Activated T-cell treated with anti-CD3 and anti-CD28 coated beads for 48 hours (primary cell): ENCODE measurements at places on chromosomes 4 and X.

- DNase-seq = no peak
Observed at GRCh38 chrX:29496636-29497180, 718.7 kb upstream of the MAGEB2 start.

DNA sequence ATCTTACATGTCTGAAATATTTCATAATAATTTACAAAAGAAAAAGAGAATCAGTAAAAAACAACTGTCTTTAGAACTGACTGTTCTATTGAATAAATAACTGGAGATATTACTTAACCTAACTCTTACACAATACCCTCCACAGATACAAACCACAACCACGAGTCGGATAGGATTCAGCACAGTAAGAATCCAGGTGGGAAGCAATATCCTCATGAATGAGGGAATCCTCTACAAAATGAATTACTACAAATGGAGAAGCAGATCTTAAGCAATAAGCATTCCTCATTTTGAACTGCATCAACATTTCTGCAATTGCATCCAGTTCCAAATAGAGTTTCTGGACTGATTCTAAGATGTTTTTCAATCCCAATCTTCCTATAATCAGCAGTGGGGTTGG lies 227.1 kb downstream of the SH2D1A start:
- no peak for DNase-seq

GRCh38 chr4:97104006-97104405 lies 1039.3 kb downstream of the STPG2 start:
- no peak for DNase-seq

- no peak for DNase-seq
Observed at GRCh38 chrX:102983205-102983604, 46.1 kb downstream of the RAB40AL start.

DNA sequence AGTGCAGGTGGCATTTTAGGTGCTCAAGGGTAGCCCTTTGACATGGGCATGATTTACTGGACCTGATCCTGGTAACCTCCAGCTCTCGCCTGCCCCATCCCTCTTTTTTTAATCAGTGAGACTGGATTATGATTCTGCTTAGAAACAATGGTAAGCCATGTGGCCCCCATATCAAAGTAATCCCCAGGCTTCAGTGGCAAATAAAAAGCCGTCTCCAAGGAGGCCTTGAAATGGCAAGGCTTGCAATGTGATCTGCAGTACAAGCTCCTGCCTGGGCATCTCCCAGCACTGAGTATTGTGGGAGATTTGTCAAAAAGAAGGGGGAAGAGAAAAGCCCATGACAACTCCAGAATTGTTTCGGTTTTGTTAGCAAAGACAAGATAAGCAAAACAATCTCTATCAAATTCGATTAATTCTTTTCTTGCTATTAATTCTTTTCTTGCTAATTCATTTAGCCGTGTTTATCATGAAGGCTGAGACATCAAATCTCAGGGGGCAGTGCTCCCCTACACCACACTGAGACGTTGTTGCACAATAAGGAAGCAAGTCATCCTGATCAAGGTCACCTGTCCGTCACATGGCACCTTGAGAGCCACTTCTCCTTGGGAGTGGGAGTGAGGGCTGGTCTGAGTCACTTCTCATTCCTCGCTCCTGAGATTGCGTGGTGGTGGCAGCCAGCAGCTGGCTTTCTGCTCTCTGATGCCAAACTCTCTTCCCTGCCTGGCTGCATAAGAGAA lies 312.7 kb upstream of the GATB start:
- no peak for DNase-seq

- DNase-seq = no peak
Observed at GRCh38 chr4:141658309-141658708, 21.9 kb downstream of the IL15 start.

DNA sequence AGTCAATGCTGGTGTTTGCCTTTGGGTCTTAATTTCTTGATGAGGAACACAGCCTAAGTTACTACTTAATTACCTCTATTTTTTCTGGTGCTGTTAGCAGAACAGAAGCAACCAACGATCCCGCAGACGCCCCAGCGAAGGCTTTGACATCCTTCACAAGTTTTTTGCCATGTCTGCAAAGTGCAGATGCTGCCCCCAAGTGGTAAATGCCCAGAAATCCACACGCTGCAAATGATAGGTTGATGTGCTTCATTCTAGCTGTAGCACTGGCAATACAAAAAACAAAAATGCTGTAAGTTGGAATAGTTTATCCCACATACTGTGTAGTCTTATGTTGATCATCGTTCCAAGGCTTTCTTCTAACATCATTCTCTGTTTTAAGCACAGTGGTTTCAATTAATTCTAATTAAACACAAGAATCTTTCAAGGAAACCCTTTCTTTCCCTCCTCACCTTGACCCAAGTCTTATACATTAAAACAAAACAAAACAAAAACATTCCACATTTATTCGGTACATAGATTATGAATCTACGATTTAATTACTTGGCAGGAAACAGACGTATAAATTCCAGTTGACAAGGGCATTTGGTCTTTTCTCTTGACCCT lies 1.2 kb downstream of the PNPLA4 start:
- peak; percentile 31 for DNase-seq

DNA sequence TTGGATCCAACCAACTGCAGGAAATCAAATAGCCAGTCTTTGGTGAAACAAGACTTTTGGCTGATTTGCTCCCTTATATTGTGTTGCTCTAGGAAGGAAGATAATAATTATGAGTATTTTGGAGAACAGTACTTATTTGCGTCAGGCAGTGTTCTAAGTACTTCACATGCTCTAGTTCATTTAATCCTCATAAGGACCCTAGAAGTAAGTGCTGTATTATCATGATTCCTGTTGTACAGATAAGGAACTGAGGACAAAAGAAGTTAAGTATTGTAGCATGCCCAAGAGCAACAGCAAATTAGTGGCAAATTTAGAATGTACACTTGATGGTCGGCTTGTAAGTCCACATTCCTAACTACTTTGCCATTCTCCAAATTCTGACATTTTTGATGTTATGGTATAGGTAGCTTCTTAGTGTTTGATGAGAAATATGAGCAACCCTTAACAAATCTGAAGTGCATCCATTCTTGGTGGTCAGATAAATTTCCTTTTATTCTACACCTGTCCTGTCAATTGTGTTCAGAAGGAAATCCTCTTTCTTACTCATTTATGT lies 72.0 kb downstream of the SPRY1 start:
- DNase-seq = no peak

DNA sequence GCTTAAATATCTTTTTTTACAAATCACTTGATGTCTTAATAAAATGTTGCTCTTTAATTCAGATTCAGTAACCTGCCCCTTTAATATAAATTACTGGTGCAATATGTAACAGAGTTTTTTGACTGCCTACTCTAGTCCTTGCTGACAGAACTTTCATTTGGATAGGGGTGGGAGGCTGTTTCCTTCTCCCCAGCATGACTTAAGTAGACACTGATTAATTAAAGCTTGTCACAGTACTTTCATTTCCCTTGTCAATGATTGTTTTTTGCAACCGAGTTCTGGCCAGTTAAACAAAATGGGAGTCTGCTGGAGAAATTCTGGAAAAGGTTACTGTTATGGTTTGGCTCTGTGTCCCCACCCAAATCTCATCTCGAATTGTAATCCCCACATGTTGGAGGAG lies 37.3 kb upstream of the BBS12 start:
- no peak for DNase-seq

GRCh38 chr4:168501407-168501806 lies 4.6 kb downstream of the PALLD start:
- DNase-seq = no peak

DNA sequence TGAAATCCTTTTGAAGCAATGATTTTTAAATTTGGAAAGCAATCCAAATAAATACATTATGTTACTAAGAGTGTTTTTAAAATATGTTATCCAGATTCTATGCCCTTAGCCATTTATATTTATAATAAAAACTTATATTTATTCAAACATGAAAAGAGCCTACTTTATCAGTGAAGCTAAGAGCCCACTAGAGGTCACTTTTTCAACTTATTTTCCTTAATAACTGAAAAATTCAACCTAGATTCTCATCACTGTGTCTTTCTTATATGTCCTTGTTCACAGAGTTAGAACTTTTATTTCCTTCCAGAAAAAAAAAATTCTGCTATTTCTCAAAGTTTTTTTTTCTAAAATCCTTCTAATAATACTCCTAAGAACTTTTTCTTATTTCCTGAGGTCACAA lies 23.9 kb downstream of the PRDM8 start:
- no peak for DNase-seq

DNA sequence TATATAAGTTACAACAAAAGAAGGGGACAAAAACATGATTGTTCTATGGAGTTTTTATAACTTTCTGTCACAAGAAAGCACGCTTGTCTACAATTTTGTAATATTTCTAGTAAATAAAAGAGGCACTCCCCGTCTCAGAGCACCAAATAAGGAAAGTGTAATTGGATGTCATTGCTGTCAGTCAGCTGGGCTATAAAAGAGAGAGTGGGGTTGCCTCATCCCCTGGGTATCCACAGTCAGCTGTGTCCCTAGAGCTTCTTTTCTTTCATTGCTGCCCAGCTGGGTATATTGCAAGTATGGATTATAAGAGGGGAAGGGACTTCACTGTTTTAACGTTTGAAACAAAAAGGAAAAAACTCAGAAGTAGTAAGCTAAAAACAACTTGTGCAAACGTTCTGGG lies 61.3 kb downstream of the NPNT start:
- no peak for DNase-seq

DNA sequence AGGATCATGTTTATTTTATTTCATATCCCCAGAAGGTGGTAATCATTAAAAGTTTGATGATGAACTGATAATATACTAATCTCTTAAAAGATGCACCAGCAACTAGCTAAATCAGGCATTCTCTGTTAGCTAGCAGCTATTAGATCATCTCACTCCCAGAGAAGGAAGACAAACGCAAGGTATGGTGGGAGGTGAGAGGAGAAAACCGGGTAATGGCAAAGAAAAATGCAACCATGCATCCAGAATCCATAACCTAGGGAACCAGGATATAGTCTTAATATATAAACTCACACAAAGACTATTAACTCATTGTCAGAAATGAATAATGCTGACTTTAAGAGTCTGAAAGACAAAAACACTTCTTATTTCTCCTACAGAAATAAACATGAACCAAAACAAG lies 66.1 kb downstream of the WNK3 start:
- no peak for DNase-seq

GRCh38 chrX:40326186-40326965 lies 228.6 kb upstream of the BCOR start:
- no peak for DNase-seq

- no peak for DNase-seq
Observed at GRCh38 chrX:150502979-150503897, 65.2 kb upstream of the MTM1 start.

DNA sequence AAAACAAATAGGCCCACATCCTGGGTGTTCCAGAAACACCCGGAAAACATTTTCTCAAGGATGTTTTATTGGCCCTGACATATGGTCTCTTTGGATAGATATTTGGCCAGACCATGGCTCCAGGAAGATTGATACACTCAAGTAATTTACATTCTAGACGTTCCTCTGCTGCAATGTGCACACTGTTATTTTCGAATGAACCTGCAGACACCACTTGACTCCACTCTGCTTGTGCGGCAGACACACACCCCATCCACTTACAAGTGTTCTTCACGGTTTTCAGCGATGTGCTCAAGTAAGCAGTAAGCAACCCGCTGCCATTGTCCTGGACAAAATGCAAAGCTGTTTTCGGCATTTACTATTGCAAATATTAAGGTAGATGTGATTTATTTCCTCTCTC lies 12.0 kb upstream of the GPM6A start:
- no peak for DNase-seq

DNA sequence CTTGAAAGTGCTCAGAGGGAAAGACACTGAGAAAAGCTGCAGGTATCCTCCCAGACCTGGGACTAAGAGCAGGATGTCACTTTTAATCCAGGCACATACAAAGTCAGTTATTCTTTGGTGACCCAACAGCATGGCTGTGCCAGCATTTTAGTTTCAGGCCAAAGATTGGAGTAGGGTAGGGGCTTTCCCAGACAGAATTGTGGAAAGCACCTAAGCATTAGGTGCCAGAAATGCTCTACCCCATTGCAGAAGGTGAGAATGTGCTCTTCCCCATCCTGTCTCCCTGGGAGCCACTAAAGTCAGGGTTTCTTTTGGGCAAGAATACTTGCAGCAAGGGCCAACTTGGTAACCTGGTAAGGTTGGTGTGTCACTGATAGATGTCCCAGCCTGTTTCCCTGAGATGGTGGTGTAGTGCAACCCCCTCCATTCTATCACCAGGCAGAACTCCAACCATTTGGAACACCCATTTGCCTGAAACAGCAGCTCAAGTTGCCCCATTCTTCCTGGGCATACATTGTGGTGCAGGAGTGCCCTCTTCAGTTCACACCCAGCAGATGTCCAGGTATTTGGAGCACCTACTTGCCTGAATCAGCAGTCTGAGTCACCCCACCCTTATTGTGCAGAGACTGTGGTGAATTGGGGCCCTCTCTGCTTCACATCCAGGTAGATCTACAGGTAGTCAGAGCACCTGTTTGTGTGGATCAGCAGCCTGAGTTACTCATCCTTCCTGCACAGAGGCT lies 183.5 kb downstream of the ZC4H2 start:
- DNase-seq = no peak

GRCh38 chr4:172543249-172543648 lies 625.4 kb upstream of the GALNT7 start:
- DNase-seq = no peak

DNA sequence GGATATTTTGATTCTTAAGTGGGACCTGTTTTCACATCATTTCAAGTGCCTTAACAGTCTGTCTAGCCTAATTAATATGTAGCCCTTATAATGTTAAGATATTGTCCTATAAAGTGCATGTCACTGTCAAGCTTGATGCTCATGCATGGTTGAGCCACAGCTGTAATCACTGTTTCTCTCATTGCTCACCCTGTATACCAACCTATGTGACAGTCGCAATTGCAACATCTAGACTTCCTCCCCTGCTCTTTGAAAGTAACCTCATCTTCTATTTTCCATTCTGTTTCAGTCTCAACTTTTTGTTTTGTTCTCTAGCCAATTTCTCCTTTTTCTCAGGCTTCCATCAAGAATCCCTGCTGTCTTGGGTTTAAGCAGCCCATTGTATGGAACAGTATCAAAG lies 24.4 kb upstream of the MSL3 start:
- DNase-seq = no peak

GRCh38 chr4:140697709-140698560 lies 58.2 kb downstream of the TBC1D9 start:
- DNase-seq = no peak

DNA sequence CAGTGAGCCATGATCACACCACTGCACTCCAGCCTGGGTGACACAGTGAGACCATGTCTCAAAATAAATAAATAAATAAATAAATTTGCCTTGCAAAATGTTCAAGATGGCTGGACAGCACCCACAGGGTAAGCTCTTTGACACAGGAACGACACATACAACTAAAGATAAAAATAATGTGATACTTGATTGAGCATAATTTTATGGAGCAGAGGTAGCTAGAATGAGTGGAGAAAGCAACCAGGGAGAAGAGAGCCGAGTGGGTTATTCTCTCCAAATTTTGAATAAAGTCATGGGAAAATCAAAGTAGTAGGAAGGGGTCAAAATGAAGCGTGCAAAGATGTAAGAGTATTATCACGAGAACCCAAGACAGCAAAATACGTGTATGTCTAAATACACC lies 121.5 kb downstream of the IRF2 start:
- DNase-seq = no peak
